ENCODE measurements at places on chromosomes 7 and 10.
A peak's percentile ranks its signal among the peaks of the same experiment; 100 is the strongest.

DNA sequence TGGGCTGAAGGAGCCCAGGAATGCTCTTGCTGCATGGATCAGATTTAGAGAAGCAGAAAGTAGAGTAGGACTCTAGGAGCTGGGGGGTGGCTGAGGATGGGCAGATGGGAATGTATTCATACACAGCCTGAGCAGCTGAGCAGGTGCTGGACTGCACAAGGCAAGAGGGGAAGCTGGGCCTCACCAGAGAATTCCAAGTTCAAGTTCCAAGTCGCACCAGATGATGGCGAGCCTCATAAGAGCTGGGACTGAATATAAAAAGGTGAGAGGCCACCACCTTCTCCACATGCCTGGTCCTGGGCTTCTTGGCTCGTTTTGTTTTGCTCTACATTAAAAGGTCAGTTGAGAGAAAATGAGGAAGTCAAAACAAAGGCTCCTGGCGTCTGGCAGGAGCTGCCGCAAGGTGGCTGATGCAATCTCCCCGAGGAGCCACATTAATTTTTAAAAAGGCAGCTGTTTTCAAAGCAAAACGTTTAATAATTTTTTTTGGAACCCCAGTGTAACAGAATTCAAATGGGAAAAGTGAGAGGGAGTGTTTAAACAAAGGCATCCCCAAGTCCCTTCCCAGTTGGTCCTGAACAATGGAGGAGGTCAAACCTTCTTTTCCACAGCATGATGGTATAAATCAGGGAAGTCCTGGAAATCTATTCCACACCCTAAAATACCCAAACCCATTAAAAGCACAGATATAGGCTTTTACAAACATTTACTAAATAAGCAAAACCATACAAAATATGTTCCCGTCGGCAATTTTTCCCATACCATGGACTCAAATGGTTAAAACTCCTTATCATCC, 9.5 kb downstream of the CYREN start:
- DNase-seq, result no peak

DNA sequence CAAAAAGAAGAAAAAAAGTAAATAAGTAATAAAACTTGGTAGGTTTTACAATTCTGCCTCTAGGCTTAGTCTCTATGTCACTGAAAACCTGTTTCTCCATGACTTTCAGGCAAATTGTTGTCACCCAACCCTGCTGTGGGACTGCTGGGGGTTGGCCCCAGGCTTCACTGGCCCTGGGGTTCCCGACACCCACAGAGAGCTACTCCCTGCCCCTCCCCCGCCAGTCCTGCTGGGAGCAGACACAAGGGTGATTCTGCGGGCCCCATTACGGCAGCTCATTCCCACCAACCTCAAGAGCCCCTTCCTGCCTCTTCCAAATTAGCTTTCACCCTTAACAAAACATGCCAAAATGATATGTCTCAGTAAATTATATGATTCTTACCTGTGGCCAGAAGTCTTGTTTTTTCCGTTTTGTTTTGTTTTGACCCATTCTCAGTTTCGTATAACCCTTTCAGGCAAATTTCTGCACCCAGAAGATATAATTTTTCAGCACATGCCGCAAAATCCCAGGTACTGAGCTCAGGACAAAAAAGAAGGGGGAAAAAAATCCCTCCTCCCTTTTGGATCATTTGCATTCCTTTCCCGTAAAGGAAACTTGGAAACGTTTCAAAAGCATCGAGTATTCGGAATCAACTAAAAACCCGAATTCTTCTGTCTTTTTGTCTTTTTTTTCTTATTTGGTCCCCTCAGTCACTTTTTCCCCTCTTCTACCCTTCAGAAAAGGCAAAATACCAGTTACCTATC, 27.8 kb downstream of the CHST15 start:
- DNase-seq, result no peak

DNA sequence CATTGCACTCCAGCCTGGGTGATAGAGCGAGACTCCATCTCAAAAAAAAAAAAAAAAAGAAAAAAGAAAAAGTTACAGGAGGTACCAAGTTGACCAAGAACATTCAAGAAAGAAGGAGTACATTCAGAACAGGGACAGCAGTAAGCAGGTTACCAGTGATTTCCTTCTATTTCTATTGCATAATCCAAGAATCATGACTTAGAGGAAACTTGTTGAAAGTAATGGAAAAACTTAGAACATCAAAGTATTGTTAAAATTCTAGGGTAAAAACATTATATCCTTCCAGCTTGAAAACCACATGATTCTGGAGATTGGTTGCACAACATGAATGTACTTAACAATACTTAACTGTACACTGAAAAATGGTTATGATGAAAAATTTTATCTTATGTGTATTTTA, 25.2 kb downstream of the RAPGEF5 start:
- no peak for DNase-seq

DNA sequence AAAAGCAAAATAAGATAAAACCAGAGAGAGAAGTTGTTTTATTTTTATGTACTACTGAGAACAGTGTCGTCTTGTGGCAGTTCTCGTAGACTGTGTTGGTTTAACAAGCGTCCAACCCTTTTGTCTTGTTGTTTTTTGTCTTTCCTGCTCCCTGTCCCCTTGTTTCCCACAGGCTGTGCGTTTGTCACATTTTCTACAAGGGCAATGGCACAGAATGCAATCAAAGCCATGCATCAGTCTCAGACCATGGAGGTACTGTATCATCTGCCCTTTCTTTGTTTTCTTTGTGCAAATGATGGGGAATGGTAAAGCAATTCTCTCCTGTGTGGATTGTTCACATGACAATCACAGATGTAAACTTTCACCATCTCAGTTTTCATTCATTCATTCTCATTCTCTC, 248.8 kb downstream of the CELF2 start:
- no peak for DNase-seq

- no peak for DNase-seq
These were observed 83.7 kb downstream of the EBF3 start for GRCh38 chr10:129880191-129880870.

GRCh38 chr10:13803566-13804554, 217.1 kb downstream of the PRPF18 start:
- no peak for DNase-seq

DNA sequence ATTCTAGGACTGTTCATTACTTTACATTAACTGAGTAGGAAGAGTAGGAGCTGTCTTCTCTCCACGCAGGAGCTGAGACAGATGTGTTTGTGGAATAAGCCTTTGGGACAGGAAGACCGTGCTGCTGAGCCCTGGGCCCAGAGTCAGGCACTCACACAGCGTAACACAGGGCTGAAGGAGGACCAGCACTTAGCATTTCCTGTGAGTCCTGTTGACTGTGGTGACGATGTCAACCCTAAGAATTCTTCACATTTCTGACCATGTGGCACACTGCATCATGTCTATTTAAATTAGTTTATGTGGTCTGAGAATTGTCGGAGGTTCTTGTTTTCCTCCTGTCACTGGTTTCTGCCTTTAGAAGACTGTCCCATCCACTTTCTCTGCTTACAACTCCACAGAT, 117.2 kb downstream of the PIP4K2A start:
- DNase-seq, result no peak

DNA sequence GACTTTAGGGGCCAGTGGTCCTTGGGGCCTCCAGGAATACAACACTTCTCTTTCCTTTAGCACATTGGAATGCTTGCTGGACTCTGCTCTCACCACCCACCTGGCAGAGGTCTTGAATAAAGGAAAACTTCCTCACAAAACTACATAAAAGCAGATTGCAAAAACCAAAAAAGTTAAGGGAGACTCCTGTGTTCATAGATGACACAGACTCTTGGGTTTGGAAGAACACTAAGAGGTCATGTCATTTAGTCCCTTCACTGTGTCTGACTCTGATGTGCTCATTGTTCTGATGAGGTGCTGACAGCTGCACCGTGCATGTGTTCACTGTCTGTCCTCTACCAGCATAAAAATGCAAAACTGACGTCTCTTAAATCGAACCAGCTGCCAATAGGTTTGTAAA, 11.4 kb downstream of the BLNK start:
- no peak for DNase-seq

- DNase-seq, result no peak
These were observed 21.2 kb downstream of the MAT1A start for GRCh38 chr10:80268266-80268665.

DNA sequence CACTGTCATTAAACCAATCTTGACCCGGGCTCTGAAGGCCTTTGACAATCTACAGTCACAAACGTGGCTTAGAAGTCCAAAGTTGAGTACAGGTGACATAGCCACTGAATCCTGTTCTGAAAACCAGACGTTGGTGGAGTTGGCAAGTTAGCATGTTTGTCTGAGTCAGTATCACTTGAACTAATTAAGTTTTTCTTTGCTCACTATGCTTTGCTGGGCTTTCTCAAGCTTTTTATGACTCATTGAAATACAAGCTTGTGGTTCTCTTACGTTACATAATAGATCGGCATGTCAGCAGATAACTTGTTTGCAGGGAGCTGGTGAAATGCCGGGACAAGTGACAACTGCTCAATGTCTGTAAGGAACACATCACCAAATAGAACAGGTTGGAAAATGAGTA, 53.8 kb downstream of the ARL5B start:
- no peak for DNase-seq

- DNase-seq, result no peak
These were observed 380 bp upstream of the AGBL3 start for GRCh38 chr7:134985894-134986362.

- no peak for DNase-seq
These were observed 760.0 kb downstream of the PHTF2 start for GRCh38 chr7:78558566-78558965.

- DNase-seq, result no peak
These were observed 1.7 kb upstream of the PRKCQ start for GRCh38 chr10:6581778-6582228.

DNA sequence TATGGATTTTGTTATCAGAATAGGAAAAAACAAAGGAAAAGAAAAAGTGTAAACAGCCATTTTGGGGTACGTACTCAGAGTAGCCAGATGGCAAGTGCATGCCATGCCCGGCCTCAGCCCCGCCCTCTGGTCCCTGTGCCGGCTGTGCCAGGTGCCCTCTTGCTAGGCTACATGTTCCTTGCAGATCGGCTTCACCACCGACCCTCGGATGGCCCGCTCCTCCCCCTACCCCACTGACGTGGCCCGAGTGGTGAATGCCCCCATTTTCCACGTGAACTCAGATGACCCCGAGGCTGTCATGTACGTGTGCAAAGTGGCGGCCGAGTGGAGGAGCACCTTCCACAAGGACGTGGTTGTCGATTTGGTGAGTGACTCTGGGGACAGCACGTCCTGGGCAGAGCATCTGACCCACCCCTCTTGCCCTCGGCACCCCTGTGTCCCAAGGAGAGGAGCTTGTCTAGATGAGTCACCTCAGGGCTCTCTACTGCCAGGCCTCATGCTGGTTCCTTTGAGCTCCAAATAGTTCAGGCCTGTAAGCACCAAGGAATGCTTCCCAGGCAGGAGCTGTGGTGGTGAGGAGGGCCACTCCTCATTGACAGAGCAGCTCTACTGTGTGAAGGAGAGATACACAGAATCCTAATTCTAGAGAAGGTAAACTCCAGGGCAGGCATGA, 54.9 kb upstream of the ZMIZ2 start:
- peak; percentile 38 for DNase-seq

- DNase-seq, result no peak
These were observed 111.7 kb upstream of the PLXNA4 start for GRCh38 chr7:132687981-132688383.

GRCh38 chr7:28984217-28984616, 26.1 kb upstream of the TRIL start:
- no peak for DNase-seq

Data from 8988T (cell line).